ENCODE measurements at places on chromosomes 3 and 15.

- DNase-seq = no peak
Measured at GRCh38 chr15:45101749-45102148, 12.2 kb downstream of the DUOX2 start.

- peak; percentile 71 for DNase-seq
Measured at GRCh38 chr3:50194128-50194902, 2.9 kb downstream of the GNAT1 start.

DNA sequence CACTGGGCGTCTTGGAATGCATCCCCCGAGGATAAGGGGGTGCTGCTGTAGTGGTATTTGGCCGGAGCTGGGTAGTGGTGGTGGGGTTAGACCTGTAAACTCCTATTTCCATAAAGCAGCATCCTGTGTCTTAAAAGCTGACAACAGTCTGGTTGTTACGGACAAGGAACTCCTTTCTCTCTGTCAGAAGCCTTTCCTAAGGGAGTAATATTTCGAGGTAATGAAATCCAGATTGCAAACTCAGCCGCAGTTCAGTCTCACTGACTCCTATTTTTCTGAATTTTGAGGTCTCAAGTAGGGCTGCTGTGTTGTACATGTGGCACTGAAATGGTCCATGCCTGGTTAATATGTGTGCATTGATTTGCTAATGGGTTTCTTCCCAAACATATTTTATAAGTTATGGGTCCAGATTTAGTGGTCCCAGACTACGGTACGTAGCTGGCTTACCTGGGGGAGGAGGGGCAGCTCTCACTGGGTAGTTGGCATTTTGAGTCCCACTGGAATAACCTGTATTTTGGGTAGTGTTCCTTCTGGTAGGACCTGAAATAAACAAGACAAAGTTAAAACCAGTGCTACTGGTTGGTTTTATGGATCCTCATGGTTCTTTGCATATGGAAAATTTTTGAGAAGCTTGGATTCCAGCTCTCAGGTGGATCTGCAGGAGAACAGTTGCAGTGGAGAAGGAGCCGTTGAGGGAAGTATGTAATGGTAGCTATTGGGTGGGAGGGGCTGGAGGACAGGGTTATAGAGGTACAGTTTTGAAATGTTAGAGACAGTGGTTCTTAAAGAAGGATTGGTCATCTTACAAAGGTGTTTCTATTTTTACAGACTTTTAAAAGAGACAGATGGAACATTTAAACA lies 48.6 kb upstream of the LDHAL6B start:
- DNase-seq = no peak

DNA sequence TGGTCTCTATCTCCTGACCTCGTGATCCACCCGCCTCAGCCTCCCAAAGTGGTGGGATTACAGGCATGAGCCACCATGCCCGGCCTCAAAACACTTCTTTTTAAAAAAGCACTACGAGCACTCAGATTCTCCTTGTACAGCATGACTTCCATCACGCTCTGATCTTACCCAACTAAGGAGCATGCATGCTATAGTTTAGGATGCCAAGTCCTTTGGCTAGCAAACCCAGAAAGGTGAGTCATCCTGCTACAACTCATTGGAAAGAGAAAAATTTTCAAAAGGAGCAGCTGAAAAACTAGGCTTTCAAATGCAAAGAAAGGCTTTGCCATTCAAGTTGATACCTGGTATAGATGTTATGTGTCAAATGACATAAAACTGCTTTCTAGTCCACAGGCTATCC lies 70.3 kb upstream of the PRICKLE2 start:
- DNase-seq = no peak

DNA sequence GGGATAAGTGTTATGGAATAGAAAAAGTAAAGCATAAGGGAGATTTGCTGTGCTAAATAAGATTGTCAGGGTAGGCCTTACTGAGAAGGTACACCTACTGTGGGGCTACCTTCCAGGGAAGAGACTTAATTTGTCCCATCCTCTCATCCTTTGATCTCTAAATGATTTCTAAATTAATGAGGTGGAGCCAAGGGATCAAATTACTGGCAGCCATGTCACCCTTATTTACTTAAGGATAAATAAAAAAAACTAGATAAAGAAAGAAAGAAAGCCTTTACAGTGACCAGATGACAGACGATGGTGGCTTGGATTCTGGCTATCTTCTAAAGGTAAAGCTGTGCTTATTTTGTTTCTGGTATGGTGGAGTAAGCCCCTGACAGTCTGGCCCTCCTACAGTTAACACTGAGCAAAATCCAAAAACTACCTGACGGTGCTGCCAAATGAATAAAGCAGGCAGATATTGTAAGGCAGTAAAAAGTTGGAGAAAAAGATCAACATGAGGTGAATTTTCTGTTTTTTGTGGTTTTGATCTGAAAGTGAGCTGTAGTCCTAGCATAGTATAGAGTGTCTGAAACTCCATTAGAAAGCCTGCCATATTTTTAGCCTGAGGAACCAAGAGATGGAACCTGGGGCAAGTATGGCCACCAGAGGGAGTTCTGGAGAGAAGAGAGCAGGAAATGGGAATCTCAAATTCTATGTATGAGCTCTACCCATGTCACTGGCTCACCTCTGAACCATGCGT lies 285.1 kb upstream of the MANF start:
- DNase-seq = no peak

GRCh38 chr3:45915518-45916231 lies 27.6 kb upstream of the CXCR6 start:
- DNase-seq = peak; percentile 55

DNA sequence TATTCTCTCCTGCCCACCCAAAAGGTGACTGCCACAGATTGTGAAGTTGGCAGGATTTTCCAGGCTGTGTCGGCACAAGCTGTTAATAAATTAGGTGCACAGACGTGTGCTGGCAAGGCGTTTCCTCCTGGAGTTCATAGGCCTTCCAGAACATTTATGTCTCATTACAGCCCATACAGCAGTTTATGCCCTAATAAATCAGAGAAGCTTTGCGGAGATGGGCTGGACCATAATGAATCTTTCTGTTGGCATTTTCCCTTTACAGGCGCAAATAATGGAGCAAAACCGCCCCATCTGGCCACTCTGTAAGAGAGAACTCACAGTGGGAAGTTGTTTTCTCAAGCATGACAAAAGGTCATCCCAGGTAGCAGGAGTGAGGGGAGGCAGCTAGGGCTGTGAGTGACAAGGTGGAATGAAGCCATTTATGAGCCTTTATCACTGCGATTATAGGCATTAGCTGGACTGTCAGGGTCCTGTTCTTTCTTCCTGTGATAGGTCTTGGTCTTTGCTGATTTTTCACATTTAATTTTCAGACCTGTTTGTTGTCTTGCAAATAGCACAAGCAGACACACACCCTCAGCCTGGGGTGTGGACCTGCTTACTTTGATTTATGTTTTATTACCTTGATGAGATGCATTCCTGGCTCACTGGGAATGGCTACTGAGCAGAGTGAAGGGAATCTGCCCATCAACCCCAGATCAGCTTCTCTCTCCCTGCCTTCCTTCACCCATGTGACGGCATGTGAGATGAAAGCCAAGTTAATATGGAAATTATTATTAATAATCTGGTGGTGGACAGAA lies 257.5 kb downstream of the LRTM1 start:
- no peak for DNase-seq

DNA sequence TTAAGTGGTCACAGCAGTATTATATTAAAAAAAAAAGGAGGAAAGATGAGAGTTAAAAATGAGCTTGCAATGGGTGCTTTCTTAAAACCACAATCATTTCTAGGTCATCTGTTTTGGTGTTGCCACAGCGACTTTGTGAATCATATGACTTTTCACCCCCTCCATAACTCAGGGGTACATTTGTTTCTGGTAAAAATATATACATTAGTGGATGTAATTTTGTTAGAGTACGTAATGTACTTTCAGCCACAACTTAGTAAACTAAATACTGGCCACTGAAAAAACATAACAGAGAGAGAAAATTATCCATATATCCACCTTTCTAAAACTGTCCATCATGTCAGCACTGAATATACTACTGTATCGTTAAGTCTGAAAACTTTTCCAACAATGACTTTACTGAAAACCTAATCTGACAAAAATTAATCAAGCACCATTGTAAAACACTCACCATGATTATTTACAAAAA lies 3.4 kb downstream of the ANKRD28 start:
- DNase-seq = no peak

- DNase-seq = no peak
Measured at GRCh38 chr3:147409143-147410115, at the start of gene ZIC1. TSS of gene ZIC1 (plus strand) at chr3:147409365. CDS start at chr3:147410113, 748 bp downstream.

DNA sequence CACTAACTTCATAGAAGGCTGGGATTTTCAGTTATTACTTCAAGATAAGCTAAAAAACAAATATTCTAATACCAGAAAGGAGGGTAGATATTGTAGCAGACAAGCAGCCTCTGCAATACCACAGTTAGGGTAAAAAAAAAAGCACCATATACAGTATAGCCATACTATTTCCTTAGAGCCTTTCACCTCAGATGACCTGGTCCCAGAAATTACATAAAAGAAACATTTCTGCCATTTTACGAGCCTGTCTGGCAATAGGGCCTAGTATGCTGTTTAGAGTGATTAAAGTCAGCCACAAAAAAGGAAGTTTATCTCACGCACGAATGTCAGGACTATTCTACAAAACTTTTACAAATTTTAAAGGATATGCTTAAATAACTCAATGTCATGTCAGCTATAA lies 1016.6 kb downstream of the PLOD2 start:
- DNase-seq = no peak

DNA sequence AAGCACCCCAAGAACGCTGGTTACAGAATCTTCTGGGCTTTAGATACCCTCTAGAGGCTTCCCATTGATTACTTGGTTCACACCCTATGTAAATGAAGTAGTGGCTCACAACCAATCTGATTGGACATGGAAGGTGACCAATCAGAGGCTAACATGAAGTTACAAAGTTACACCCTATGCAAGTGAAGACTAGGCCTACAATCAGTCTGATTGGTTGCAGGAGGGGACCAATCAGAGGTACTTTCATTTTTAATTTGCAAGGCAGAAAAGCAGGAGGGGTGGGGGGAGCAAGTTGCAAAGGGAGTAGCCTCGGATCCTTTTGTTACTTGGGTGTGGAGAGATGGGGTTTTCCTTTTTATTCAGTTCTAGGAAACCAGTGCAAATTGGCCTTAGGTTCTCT lies 11.1 kb upstream of the RTP2 start:
- DNase-seq = no peak

GRCh38 chr3:33954956-33955355 lies 156.5 kb downstream of the PDCD6IP start:
- no peak for DNase-seq

DNA sequence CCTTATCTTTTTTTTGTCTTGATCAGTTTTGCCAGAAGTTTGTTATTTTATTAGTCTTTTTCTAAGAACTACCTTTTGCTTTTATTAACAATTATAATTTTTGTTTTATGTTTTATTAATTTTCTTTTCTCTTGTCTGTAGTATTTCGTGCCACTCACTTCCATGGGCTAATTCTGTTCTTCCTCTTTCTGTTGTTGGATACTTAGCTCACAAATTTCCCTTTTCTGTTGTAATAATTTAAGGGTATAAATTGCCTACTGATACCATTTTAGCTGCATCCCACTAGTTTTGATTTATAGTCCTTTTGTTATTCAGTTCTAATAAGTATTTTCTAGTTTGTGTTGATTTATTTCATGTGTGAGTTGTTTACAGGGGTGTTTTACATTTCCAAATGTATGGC lies 48.6 kb downstream of the SNRK start:
- no peak for DNase-seq

DNA sequence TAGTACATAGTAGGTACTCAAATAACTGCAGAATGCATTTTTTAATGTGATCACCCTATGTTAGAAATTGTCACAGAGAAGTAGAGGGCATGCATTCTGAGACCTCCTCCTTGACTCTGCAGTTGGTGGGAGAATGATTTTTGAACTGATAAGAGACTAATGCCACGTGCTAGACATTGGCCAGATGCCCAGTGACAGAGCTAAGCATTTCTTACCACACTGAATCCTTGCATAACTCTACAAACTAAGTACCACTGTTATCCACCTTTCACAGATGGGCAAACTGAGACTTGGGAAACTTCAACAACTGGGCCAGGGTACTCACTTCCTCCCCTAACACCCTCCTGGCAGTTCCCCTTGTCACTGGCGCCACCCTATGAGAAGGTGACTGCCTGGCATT lies 33.5 kb upstream of the SPATA12 start:
- DNase-seq = no peak

- no peak for DNase-seq
Measured at GRCh38 chr15:36079021-36079420, 500.4 kb upstream of the CDIN1 start.

DNA sequence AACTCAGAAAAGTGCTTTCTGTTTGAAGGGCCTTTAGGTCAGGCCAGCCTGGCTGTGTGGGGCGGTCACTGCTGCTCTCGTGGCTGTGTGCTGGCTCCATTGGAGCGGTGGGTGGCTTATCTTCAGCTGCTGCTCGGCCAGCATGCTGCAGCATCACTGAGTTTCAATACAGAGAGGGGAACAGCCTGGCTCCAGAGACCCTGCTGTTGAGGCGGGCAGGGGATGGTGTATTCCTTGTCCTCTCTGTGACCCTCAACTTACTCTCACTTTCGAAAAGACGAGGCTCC lies 248.5 kb upstream of the ONECUT1 start:
- DNase-seq = no peak

DNA sequence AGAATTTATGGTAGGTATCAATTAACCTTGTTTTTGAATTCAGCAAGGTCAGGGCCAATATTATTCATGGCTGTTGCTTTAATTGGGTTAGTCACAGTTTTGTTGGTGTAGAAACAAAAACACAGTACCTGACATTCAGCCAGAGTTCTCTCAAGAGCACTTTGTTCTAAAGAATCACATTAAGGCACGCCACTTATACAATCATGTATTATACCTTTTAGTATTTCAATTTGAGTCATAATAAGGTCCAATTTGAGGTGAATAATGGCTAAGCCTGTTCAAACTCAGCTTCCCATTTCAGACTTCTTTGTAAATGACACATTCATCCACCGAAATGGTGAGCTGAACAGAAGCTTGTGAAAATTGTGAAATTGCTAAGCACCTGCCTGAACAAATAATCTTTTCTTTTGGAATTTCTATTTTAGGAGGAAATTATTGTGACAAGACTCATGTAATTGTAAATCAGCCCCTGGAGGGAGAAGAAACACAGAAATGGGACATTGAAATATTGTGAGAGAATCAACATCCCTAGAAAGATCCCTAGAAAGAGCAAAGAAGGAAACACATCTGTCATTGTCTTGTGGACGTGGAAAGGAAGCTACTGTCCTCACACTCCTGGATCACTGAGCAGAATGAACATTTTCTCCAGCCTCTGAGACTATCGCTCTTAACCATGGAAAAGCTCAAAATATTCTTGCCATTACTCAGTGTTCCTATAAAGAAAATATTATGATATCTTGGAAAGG lies 29.3 kb downstream of the RIOX2 start:
- DNase-seq = no peak

- DNase-seq = no peak
Measured at GRCh38 chr3:105466495-105467404, 100.0 kb downstream of the ALCAM start.

GRCh38 chr3:58029842-58030584 lies 21.8 kb downstream of the FLNB start:
- no peak for DNase-seq

DNA sequence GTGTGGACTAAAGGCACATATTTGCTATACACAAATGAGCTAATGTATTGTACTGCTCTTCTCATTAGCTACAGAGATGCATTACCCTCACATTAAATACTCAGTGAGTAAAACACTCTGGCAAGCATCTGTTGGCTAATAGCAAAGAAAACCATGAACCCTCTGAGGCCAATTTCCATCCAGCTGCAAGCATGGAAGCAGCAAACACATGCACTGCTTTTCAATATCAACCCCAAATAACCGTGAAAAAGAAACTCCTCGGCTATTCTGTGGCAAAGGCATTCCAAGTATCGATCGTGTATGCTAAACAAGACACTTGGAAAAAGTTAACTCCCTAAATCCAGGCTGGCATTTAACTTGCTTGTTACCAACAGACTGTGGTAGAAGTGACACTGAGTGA lies 67.0 kb downstream of the PEAK1 start:
- DNase-seq = no peak

All from stimulated activated CD4-positive, alpha-beta T cell treated with anti-CD3 and anti-CD28 coated beads, Interleukin-15, amount 100 ng/mL, for 1 hour (primary cell).